ENCODE measurements at places on chromosomes 13 and 19. TPM values are rescaled to one million over a fixed set of nuclear protein-coding genes. Genes with fewer than 3 reads are reported as not detected.

Gene CERS1
- 0.36 TPM for total RNA-seq

Gene MARCHF2
- 69.8 TPM for total RNA-seq

Gene PABPC3
- under 0.01 TPM for total RNA-seq

Gene SLAIN1
- total RNA-seq = not detected

Gene ATP8B3
- 0.72 TPM for total RNA-seq

Gene PSG11
- not detected for total RNA-seq

Gene ZNF491
- 6.2 TPM for total RNA-seq

Gene PSG2
- not detected for total RNA-seq

Gene FGF21
- not detected for total RNA-seq

Gene MYO1F
- total RNA-seq = under 0.01 TPM

Gene CYP2A6
- not detected for total RNA-seq

Gene DLL3
- not detected for total RNA-seq

Gene C19orf85
- not detected for total RNA-seq
